ENCODE measurements at places on chromosomes 4 and X. TPM values are rescaled to one million over a fixed set of nuclear protein-coding genes. Genes with fewer than 3 reads are reported as not detected.

The MAGEC2 gene
- not detected for total RNA-seq

The PNMA5 gene
- total RNA-seq, result not detected

GRCh38 chr4:120085705-120086104, 19.1 kb upstream of the MAD2L1 start:
- no peak for DNase-seq

- DNase-seq, result no peak
These were observed 319.1 kb downstream of the GPAT3 start for GRCh38 chr4:83855044-83855443.

DNA sequence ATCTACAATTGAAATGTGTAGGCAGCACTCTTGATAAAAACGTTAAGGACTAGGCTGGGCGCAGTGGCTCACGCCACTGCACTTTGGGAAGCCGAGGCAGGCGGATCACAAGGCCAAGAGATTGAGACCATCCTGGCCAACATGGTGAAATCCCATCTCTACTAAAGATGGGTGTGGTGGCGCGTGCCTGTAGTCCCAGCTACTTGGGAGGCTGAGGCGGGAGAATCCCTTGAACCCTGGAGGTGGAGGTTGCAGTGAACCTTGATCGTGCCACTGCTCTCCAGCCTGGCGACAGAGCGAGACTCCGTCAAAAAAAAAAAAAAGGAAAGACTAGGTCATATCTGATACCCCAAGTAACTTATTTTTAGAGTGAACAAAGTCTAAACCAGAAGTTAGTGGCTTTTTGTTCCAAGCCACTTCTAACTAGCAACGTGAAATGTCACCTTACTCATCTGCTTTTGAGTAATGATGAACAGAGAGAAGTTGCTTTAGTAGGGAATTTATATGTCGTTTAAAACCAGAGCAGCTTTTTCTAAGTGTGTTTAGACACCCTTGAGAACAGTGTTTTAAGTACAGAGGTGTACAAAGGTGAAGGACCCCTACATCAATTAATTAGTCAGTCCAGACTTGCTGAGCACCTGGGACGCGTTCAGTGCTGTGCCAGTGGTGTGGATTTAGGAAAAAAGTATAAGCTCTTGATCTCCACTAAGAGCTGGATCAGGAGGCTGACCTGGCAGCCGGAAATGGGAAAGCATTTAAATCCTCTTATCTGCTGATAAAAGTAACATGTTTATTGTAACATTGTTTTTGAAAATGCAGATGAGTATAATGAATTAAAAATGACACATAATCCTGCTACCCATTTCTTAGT, 23.5 kb downstream of the SPRY1 start:
- DNase-seq, result no peak

DNA sequence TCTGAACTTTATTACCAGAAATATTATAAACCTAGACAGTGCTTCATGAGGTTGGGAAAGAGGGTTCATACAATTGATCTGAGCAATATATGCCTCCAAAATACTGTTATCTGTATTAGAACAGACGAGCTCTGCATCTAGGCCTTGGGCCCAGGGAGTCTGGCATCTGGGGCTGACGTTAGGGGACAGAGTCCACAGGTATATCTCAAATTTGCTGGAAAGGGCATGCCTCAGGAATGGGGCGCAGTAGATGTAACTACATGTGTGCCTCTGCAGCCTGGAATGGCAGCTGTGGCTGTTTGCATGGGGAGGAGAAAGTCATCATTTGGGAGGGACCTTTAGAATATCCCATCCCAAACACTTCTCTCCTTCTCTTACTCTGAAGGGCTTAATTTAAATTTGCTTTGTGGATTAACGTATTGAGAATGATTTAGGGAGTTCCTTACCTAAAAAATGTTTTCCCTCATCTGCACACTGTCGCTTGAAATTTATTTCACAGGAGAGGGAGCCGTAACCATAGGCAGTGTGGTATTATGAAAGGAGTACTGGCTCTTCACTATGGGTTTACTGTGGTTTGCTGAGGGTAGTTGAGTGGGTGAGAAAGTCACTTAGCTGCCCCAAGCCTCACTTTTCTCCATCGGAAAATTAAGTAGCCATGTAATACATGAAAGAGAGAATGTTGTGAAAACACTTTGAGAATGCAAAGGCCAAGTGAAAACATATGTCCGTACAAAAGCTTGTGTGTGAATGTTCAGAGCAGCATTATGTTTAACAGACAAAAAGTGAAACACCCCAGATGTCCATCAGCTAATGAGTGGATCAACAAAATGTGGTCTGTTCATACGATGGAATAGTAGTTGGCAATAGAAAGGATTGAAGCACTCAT, 5.9 kb downstream of the ADD1 start:
- no peak for DNase-seq

GRCh38 chr4:137470806-137471205, 61.5 kb downstream of the PCDH18 start:
- no peak for DNase-seq

GRCh38 chr4:1402516-1403091, 3.6 kb downstream of the NKX1-1 start:
- DNase-seq, result no peak

DNA sequence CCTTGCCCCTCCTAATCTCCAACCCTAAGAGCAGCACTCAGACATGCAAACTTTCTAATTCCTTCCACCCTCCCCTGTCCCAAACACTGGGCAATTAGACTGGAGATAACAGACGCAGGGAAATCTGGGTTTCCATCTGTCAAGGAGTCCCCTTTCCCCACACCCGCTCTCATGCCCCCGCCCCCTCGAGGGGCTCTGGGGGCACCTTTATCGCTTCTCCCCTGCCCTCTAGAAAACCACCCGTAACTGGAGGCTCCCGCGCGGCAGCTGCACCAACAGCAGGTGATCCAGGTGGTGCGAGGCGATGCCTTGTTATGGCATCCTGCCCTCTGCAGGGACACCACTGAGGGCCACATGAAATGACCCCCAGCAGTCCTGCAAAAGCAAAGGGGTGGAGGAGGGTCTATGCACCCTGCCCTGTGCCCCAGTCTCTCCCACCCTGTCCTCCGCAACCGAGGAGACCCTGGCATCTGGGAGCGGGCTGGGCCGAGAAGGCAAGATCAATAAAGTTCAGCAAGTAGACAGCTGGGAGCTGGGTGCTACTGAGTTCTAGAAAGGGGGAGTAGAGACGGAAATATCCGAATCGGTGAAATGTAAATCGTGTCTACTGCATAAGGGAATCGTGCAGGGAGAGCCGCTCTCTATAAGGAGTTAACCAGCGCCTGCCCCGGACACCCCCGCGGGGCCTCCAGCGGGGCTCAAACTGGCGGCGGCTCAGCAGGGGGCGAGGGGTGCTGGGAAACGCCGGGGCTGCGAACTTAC, 1.6 kb downstream of the KCTD8 start:
- no peak for DNase-seq

DNA sequence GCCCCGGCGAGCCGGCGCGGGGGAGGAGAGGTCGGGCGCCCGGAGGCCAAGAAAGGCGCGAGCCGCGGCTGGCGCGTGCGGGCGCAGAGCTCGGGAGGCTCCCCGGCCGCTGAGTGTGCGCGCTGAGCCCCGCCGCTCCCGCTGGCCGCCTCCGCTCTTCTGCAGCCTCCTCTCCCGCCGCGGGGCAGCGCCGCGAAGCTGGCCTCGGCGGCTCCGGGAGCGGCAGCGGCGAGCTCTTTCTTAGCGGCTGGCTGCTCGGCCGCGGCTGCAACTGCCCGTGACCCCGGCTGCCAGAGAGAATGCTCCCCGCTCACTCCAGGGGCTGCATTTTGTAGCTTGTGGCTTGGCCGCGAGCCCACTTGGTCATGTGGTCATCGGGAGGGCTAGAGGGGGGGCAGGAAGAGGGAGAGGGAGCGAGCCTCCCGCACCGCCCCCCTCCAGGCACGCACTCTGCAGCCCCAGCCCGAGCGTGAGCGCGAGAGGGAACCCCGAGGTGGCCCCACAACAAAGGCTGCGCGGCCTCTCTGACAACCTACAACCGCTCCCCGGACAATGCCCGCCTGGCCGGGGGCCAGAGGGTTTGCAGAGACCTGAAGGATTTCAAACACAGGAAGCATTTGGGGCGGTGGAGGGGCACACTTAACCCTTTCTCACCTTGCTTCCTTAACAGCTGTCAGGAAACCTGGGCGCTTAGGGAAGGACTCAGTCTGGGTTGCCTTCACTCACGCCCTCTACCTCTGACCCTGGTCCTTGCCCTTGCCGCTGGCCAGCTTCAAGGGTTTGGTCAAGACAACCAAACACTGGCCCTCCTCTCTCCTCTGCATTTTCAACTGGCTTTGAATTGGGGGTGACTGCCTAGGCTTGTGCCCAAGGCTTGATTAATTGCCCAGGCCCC, at the start of gene APLN:
Gene APLN (minus strand): TSS at position 305 of the 895 bp plus-strand sequence. CDS start 326 bp downstream, outside the sequence.
- DNase-seq, result peak; percentile 54

GRCh38 chrX:57821703-57822387, 88.4 kb downstream of the ZXDA start:
- DNase-seq, result no peak

- DNase-seq, result no peak
These were observed 8.6 kb downstream of the SLC9B2 start for GRCh38 chr4:103067841-103068547.
